ENCODE measurements at places on chromosomes 12 and 14.

- DNase-seq = no peak
These were observed 1.1 kb downstream of the GCH1 start for GRCh38 chr14:54901380-54902142.

DNA sequence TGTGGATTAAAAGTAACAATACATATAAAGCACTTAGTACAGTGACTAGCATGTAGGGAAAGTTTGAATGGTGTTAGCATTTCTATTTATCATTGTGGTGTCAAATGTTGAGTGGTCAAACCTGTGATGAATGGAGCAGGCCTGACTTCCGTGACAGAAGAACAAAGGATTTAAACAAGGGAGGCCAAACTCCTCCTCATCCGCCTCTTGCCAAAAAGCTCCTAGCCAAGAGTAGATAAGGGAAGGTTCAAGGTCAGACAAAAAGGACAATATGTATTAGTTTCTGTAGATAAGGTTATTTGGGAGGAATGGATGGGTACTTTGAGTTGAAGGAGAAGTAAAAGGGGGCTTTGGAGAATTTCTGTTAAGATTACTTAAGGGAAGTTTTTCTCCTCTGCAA, 6.5 kb downstream of the RNASE7 start:
- no peak for DNase-seq

GRCh38 chr12:124387528-124387911, 92.6 kb downstream of the RFLNA start:
- no peak for DNase-seq

GRCh38 chr12:66602483-66603143, 76.3 kb downstream of the GRIP1 start:
- no peak for DNase-seq

DNA sequence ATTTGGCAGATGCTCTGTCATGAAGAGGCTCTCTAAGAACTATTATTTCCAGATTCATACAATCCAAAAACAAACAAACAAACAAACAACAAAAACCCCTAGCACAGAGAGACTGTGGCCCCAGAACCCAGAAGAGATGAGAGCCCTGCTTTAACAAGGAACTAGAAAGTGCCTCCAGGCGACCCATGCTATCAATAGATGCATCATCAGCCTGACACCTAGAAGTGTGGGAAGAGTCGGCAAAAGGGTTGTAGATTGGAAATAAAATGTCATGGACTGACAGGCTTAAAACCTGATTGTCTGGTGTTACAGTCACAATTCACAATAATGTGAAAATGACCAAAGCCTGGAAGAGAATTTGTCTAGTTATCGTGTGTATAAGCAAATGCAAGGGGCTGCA, 50.6 kb upstream of the FLRT2 start:
- DNase-seq = no peak

DNA sequence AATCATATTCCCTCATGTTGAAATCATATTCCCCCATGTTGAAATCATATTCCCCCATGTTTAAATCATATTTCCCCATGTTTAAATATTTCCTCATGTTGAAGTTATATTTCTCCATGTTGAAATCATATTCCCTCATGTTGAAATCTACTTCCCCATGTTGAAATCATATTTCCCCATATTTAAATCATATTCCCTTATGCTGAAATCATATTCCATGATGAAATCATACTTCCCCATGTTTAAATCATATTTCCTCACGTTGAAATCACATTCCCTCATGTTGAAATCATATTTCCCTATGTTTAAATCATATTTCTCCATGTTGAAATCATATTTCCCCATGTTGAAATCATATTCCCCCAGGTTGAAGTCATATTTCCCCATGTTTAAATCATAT, 34.6 kb upstream of the ADGRD1 start:
- no peak for DNase-seq

DNA sequence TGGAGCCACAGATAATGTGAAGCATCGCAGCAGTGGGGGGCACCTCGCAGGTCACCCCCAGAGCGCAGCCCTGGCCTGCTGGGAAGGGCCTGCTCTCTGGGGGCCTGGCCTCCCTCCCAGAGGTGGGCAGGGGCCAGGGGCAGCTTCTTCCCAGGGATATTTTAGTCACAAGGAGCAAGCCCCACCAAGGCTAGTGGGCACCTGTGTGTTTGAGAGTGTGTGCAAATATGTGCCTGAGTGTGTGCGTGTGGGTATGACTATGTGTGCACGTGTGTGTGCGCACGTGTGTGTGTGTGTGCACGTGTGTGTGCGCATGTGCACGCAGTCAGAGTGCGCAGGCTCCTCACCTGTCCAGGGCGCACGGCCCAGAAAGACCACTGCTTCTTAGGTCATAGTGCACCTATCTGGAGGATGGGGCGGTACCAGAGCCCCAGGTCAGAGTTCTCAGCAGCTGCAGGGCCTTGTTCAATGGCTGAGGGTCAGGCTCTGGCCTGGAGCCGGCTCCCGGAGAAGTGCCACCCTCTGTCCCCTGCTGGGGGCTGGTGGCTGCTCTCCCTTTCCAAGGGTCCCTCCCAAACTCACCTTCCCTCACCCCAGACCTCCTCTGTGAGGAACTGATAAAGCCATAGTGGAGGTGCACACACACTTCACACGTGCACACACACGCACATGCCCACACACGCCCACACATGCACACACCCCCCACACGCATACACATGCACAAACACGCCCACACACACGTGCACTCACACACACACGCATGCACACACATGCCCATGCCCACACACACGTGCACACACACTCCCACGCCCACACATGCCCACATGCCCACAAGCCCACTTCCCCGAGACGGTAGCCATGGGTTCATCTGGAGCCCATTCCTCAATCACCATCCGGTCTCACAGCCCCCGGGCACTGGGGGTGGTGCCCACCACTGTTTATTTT, 128.5 kb downstream of the KIF26A start:
- DNase-seq = no peak

DNA sequence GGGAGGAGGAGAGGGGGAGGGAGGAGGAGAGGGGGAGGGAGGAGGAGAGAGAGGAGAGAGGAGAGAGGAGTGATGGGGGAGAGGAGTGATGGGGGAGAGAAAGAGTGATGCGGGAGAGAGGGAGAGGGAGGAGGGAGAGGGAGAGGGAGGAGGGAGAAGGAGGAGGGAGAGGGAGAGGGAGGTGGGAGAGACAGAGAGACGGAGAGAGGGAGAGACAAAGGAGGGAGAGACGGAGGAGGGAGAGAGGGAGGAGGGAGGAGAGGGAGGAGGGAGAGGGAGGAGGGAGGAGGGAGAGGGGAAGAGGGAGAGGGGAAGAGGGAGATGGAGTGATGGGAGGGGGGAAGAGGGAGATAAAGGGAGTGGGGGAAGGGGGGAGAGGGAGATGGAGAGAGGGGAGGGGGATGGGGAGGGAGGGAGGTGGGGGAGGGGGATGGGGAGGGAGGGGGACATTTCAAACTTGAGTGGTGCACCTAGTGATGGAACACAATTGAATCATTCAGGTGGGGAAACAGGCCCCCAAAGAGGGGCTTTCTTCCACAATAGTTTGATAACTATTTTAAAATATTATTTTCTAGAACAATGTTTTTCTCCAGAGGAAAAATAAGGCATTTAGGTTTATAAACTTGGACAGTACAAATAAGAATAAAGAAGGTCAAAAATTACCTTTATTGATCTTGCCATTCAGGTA, 46.8 kb upstream of the RBM19 start:
- no peak for DNase-seq

- DNase-seq = no peak
These were observed 2.2 kb downstream of the DNM1L start for GRCh38 chr12:32681272-32681671.

DNA sequence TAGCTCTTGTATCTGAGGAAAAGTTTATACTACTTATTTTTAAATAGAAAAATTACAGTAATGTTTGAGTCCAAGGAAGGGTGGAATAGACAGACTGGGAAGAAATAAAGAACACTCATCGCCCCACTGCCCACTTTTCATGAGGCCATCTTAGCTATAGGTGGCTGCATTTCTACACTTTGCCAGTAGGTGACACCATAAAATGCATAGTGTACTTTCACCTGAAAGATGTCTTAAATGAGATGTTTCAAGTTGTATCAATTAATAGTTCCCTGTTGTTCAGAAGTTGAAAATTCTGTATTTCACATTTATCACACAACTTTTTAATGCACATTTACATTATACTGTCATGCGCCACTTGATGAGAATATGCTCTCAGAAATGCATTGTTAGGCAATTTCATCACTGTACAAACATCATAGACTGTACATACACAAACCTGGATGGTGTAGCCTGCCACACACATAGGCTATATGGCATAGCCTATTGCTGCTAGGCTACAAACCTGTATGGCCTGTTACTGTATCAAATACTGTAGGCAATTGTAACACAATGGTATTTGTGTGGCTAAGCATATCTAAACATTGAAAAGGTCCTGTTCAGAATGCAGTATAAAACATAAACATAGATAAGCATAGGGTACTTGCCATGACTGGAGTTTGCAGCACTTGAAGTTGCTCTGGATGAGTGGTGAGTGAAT, 27.6 kb downstream of the PMCH start:
- no peak for DNase-seq

DNA sequence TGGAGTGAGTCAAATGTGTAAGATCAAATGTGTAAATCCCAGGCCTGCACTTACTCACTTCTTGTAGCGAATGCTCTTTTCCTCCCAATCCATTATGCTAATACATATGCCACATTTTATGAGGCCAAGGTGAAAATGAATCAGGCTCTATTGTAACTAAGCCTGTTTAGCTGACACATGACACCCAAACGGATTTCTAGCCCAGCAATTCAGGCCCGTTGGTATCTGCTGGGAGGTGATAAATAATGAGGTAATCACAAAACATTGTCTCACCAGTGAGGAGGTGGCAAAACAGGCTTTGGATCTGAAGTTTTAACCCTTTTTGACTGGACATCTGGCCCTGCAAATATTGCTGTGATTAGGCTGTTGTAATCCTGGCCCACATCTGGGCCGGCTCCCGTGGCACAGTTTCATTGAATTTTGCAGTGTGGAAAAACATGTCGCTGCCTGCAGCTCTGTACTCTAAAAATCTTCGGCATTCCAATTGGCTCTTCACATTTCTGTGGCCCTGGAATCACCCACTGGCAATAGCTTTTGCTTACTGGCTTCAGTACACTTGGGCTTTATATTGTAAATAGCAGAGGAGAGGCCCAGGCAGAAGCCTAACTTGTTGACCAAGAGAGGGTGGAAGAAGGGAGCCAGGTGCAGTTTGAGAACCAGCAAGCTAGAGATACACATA, 106.1 kb downstream of the PAX9 start:
- no peak for DNase-seq

- no peak for DNase-seq
These were observed 602 bp downstream of the CHFR start for GRCh38 chr12:132886529-132887477.

- DNase-seq = no peak
These were observed 22.1 kb downstream of the LGMN start for GRCh38 chr14:92726135-92726932.

GRCh38 chr14:33918256-33918655, 32.6 kb downstream of the EGLN3 start:
- DNase-seq = no peak

DNA sequence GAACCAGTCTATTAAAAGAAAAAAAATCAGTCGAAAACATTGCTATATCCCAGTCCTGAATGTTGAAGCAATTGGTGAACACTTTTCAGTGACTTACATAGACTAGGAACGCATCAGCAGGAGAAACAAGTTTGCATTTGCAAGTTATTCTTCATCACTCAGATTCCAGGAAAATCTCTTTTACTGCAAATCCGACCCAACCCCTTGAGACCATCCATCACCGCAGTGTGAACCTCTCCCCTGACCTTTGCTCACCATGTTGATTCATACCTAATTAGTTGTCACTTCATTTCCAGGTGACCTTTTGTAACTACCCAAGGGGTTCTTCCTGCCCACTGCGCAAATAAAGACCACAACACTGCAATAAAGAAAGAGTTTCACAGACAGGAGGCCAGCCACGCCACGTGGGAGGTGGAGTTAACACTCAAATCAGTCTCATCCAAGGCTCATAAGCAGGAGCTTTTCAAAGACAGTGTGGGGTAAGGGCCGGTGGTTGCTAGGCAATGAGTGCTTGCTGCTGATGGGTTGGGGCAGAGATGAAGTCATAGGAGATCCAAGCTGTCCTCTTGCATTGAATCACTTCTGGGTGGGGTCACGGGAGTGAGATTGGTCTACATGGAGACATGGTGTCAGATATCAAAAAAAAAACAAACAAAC, 241.3 kb upstream of the TMEM132C start:
- no peak for DNase-seq

DNA sequence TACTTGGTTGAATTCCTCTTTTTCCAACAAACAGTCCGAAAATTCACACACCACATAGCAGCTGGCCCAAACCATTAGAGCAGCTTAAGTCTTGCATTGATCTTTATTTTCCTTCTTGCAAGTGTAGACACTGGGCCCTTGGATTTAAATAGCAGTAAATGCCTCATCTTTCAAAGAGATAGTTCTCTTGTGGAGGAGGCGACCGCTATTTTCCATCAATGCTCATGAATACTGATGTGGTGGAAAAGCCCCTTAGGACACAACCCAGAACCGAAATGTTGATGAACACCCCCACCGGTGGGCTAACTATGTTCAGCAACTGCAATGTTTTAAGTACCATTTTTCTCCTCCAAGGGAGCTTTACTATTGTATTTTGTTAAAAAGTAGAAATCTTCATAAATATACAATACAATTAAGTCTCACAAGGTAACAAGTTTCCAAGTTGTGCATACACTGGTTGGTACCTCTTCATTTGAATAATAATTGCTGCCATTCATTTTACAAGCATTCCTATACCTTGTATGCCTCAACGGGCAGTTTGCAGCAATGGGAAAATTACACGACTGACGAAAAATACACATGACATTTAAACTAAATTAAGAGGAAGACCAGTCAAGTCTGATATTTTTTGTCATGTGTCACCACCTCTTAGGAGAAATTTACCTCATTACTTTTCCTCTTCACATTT, 18.0 kb downstream of the NIN start:
- DNase-seq = no peak

DNA sequence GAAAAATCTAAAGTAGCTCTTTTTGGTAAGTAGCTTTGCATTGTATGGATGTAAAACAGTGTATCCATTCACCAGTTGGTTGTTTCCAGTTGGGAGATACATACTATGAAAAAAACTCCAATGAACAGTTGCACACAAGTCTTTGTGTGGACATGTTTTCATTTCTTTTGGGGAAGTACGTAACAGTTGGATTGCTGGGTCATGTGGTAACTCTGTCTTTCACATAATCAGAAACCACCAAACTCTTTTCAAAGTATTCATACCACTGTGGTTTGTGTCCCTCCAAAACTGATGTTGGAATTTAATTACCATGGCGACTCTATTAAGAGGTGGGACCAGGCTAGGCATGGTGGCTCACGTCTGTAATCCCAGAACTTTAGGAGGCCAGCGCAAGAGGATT, 58.9 kb upstream of the RESF1 start:
- DNase-seq = no peak

- no peak for DNase-seq
These were observed 2.2 kb downstream of the DENR start for GRCh38 chr12:122754790-122755189.

DNA sequence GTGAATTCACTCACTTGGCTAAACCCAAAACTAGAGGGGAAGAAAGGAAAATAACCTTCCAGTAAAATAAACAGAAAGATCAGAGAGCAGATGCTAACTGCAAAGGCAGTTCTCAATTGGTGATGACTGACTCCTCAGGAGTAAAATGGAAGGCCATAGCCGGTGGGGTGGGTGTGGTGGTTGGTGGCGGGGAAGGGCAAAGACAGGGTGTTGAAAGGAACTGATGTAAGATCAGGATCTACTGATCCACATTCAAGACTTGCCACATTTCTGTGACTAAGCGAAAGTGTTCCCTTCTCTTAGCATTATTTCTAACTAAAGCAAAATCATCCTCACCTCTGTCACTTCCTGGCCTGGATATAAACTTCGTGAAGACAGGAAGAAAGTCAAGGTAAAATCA, 26.3 kb upstream of the TC2N start:
- no peak for DNase-seq

GRCh38 chr12:22360774-22361173, 26.3 kb upstream of the ST8SIA1 start:
- no peak for DNase-seq

All from stimulated activated CD8-positive, alpha-beta memory T cell treated with anti-CD3 and anti-CD28 coated beads, Interleukin-15, amount 100 ng/mL, for 48 hours (primary cell).